MV-4-11 (cell line): ENCODE measurements at places on chromosomes 13 and 19.

DNA sequence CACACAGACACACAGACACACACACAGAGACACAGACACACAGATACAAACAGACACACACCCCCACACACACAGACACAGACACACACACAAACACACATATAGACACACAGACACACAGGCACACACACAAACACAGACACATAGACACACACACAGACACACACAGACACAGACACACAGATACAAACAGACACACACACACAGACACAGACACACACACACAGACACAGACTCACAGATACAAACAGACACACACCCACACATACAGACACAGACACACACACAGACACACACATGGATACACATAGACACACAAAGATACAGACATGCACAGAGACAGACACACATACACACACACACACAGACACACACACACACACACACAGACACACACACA lies 174.5 kb downstream of the URI1 start:
- no peak for DNase-seq

DNA sequence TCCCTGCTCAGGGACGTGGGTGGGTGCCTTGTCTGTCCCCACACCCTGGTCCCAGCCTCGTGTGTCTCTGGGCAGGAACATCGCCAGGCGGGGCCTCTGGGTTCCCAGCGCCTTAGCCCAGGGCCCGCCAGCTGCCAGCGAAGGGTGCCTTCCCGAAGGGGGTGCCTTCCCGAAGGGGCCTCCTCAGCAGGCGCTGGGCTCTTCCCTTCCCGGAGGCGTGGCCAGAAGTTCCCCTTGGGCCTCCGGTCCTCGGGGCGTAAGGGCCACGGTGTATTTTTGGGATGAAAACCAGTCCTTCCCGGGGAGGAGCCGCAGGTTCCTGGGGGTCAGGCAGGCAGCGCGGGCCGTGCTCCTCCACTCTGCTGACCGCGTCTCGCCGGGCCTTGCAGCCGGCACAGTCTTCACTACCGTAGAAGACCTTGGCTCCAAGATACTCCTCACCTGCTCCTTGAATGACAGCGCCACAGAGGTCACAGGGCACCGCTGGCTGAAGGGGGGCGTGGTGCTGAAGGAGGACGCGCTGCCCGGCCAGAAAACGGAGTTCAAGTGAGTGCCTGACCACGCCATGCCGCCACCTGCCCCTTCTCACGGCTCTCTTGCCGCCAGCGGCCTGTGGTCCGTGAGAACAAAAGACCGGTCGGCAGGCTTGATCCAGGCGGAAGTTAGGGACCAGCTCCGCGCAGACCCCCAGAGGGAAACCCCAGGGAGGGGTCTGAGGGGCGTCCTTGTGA lies 6.9 kb downstream of the BSG start:
- DNase-seq = no peak

DNA sequence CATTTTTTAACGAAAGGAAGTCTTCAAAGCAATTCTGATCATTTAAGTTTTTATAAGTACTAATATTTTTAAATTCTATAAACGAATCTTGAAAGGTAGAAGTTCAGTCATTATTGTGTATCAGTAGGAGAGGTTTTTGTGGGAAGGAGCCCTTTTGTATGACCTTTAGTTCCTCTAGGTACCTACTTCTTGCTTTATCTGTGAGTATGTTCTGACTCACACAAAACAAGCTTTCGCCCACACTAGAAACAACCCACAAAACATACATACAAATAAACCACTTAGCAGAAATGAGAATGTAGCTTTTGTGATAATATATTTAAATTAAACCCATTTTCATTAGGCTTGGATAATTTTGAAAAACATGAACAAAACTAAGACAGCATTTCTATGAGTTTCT lies 27.8 kb downstream of the ERCC5 start:
- DNase-seq = no peak

DNA sequence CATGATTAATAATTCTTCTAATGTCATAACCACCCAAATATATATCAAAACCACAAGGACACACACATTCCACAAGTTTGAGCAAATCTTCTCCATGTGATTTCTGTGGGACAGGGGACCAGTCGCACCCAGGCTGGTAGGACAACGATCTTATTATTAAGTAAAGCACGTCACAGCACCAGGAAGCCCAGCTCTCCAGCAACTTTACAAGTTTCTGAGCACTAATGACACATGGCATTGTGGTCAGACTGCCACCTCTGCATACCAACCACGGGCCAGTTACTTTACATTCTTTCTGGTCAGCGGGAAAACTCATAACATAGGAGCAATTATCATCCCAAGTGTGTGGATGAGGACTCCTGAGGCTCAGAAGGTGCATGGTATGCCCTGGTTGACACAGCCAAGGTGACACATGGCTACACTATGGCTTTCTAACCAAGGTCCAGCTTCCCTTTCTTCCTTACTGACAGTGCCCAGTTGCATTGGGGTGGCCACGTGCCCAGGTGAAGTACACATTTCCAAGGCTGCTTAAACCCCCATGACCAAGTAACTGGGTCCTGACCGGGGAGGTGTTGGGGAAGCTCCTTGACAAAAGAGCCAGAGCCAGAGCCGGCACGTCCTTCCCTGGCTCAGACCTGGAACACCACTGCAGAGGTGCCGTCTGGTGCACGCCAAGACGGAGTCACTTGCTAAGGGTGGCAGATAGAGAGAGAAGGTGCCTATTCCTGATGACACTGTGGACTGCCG lies 27.4 kb downstream of the LATS2 start:
- DNase-seq = no peak
